Activated B cell treated with CpG ODN at 0.5 μM for 24 hours (primary cell): ENCODE measurements at places on chromosomes 6 and 20. TPM values are rescaled to one million over a fixed set of nuclear protein-coding genes. Genes with fewer than 3 reads are reported as not detected.
A peak's percentile ranks its signal among the peaks of the same experiment; 100 is the strongest.

- H3K27ac ChIP-seq: no peak overlapping the region
- no peaks in the 10 kb centered on the region for H3K4me1 ChIP-seq
- no peak overlapping the region for H3K4me3 ChIP-seq
- H3K27me3 ChIP-seq: no peaks in the 10 kb centered on the region
Observed at GRCh38 chr6:54864272-54864671, 17.7 kb downstream of the FAM83B start.

- H3K27me3 ChIP-seq: no peaks in the 10 kb centered on the region
- H3K4me3 ChIP-seq: no peak overlapping the region
- DNase-seq: no peak
- no peak overlapping the region for H3K27ac ChIP-seq
Observed at GRCh38 chr20:61609461-61609860, 357.4 kb downstream of the CDH4 start.

GRCh38 chr6:112155886-112156285 is 68.5 kb downstream of the FAM229B start:
- peaks cover 10% of the 10 kb centered on the region for H3K27me3 ChIP-seq
- peaks cover 11% of the 10 kb centered on the region for H3K4me1 ChIP-seq
- DNase-seq: no peak
- H3K36me3 ChIP-seq: no peaks in the 10 kb centered on the region
- H3K27ac ChIP-seq: no peak overlapping the region
- H3K4me3 ChIP-seq: no peak overlapping the region

DNA sequence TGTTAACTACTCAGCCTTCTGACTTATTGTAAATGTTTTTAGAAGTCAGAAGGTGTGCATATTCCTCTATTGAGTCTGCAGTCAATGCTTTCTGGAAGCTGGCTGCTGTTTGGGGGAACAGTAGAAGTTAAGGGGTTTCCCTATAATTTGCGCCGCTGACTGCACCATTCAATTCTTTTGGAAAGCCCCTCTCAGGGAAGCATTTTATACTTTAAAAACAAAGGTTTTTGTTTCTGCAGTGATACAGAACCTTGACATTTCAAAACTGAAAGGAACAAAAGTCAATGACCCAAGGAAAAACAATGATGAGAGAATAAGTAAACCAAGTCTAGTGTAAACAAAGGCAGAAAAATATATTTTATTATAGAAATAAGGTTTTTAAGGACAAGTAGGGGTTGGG is 120.8 kb upstream of the TNFAIP3 start:
- no peaks in the 10 kb centered on the region for H3K36me3 ChIP-seq
- peak overlapping the region; percentile 59 for H3K27ac ChIP-seq
- no peaks in the 10 kb centered on the region for H3K27me3 ChIP-seq
- H3K4me3 ChIP-seq: peak overlapping the region; percentile 5
- peaks cover 36% of the 10 kb centered on the region for H3K4me1 ChIP-seq
- DNase-seq: no peak

DNA sequence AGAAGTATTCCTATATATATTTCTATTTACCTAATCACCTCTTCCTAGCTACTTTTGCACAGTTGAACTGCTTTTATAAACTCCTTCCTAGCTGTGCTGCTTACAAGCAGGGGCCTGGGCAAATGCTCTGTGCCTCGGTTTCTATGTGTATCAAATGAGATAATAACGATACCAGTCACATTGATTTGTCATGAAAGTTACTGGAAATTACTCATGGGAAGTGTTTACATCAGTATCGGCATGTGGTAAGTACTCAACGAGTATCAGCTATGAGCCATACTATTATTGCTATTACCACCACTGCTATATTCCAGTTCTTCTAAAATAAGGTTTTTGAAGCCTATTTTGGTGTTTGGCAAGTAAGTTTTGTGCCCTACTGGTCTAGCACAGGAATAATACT is 4.9 kb downstream of the LAMA4 start:
- no peak for DNase-seq
- no peak overlapping the region for H3K27ac ChIP-seq
- peaks cover 29% of the 10 kb centered on the region for H3K27me3 ChIP-seq
- H3K4me1 ChIP-seq: peaks cover 14% of the 10 kb centered on the region
- no peaks in the 10 kb centered on the region for H3K36me3 ChIP-seq

GRCh38 chr6:124027392-124027791 is 223.7 kb downstream of the NKAIN2 start:
- H3K4me1 ChIP-seq: no peaks in the 10 kb centered on the region
- H3K4me3 ChIP-seq: no peak overlapping the region
- no peaks in the 10 kb centered on the region for H3K36me3 ChIP-seq
- H3K27ac ChIP-seq: no peak overlapping the region

Gene RAB32
- total RNA-seq: not detected in 2 replicates

DNA sequence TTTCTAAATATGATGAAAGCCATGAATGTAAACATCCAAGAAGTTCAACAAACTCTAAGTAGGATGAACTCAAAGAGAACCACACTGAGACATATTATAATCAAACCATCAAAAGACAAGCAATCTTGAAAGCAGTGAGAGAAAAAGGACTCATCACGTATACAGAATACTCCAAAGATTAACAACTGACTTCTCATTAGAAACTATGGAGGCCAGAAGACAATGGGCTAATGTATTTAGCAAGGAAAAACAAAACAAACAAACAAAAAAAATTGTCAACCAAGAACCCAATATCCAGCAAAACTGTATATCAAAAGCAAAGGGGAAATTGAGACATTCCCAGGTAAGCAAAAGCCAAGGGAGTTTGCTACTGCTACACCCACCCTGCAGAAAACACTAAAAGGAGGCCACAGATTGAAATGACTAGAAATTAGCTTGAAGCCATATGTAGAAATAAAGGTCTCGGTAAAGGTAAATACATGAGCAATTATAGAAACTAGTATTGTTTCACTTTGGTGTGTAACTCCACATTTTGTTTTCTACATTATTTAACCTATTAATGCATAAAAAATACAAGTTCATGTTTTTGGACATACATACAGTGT is 301.1 kb upstream of the QKI start:
- no peak overlapping the region for H3K4me3 ChIP-seq
- H3K36me3 ChIP-seq: no peaks in the 10 kb centered on the region
- no peaks in the 10 kb centered on the region for H3K27me3 ChIP-seq

- H3K4me3 ChIP-seq: no peak overlapping the region
- no peaks in the 10 kb centered on the region for H3K4me1 ChIP-seq
- no peak for DNase-seq
- H3K27ac ChIP-seq: no peak overlapping the region
- no peaks in the 10 kb centered on the region for H3K36me3 ChIP-seq
Observed at GRCh38 chr6:71855406-71855805, 30.9 kb upstream of the RIMS1 start.

Gene THBS2
- total RNA-seq: not detected in 2 replicates

Gene GJA1
- total RNA-seq: not detected in 2 replicates

DNA sequence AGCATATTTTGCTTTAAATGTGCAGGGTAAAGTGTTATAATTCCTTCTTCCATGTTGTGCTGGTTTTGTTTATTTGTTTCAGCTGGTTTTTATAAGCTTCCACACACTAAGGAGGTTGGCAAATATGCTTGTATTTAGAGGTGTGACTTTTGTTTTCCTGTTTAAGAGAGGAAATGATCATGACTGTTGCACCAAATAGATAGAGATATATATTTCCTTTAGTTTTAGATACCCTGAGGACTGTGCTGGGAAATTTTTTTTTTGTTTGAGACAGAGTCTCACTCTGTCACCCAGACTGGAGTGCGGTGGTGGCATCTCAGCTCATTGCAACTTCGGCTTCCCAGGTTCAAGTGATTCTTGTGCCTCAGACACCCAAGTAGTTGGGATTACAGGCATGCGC is 5.8 kb downstream of the TBPL1 start:
- H3K27ac ChIP-seq: no peak overlapping the region
- peaks cover 79% of the 10 kb centered on the region for H3K4me1 ChIP-seq
- H3K4me3 ChIP-seq: no peak overlapping the region
- H3K36me3 ChIP-seq: peaks cover 2% of the 10 kb centered on the region
- H3K27me3 ChIP-seq: no peaks in the 10 kb centered on the region
- no peak for DNase-seq

DNA sequence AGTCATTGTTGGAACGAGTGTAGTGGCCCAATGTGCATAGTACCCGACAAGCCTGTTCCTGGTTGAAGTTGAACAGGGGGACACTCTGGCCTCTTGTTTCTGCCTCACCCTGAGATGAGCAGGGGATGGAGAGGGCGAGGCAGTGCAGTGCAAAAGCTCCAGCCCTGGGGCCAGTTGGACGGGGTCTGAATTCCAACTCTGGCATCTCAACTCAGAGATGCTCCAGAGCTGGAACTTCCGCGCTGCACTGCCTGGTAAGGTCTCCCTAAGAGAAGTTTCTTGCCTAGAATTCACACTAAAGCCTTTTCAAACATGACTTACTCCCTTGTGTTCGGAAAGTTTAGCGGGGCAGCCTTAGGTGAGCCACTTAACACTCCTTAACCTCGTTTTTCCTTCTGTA is 72.3 kb upstream of the SLC22A1 start:
- no peaks in the 10 kb centered on the region for H3K4me1 ChIP-seq
- H3K4me3 ChIP-seq: no peak overlapping the region
- H3K36me3 ChIP-seq: peaks cover 96% of the 10 kb centered on the region
- DNase-seq: no peak
- H3K27ac ChIP-seq: no peak overlapping the region

Gene SRMS
- 0.16 TPM in 1 of 2 replicates, not detected in the other for total RNA-seq

DNA sequence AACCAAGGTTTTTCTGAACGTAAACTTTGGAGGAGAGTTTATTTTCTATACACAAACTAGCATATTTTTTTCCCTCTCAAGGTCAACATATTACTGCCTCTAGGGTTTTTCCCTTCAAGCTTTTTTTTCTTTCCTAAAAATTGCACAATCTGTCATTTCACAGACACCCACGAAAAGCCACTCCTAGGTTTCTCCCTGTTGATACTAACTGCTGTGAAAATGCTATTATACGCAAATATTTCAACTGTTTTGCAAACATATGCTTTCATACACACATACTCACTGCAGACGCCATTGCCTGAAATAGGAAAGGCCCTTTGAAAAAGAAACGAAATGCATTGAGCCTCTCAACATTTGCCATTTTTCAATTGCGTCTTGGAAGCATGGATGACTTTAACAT is 333.0 kb downstream of the CD83 start:
- peaks cover 6% of the 10 kb centered on the region for H3K36me3 ChIP-seq
- H3K27ac ChIP-seq: no peak overlapping the region
- peaks cover 25% of the 10 kb centered on the region for H3K4me1 ChIP-seq

GRCh38 chr6:128521282-128521632 is 858 bp upstream of the PTPRK start:
- peaks cover 21% of the 10 kb centered on the region for H3K4me1 ChIP-seq
- H3K27me3 ChIP-seq: peaks cover 45% of the 10 kb centered on the region
- peak overlapping the region; percentile 69 for H3K4me3 ChIP-seq
- H3K36me3 ChIP-seq: no peaks in the 10 kb centered on the region
- H3K27ac ChIP-seq: no peak overlapping the region
- no peak for DNase-seq

- no peaks in the 10 kb centered on the region for H3K36me3 ChIP-seq
- no peaks in the 10 kb centered on the region for H3K27me3 ChIP-seq
- DNase-seq: no peak
- no peak overlapping the region for H3K4me3 ChIP-seq
- no peaks in the 10 kb centered on the region for H3K4me1 ChIP-seq
Observed at GRCh38 chr20:60294632-60295031, 336.4 kb downstream of the CDH26 start.

Gene CMTR1
- 59.0 and 65.7 TPM in 2 replicates for total RNA-seq

GRCh38 chr6:82144852-82145340 is 102.6 kb downstream of the IBTK start:
- DNase-seq: no peak
- no peak overlapping the region for H3K27ac ChIP-seq
- H3K4me3 ChIP-seq: no peak overlapping the region

Gene TIAM2
- total RNA-seq: 10.9 and 13.0 TPM in 2 replicates

GRCh38 chr20:46328200-46328882 is 20.0 kb upstream of the CDH22 start:
- H3K36me3 ChIP-seq: no peaks in the 10 kb centered on the region
- H3K27me3 ChIP-seq: peaks cover 33% of the 10 kb centered on the region
- H3K27ac ChIP-seq: no peak overlapping the region
- DNase-seq: no peak
- H3K4me3 ChIP-seq: no peak overlapping the region
- peaks cover 4% of the 10 kb centered on the region for H3K4me1 ChIP-seq

- peaks cover 73% of the 10 kb centered on the region for H3K4me1 ChIP-seq
- no peaks in the 10 kb centered on the region for H3K36me3 ChIP-seq
- H3K4me3 ChIP-seq: no peak overlapping the region
- H3K27ac ChIP-seq: no peak overlapping the region
Observed at GRCh38 chr6:87919416-87919815, 128.2 kb upstream of the SPACA1 start.

DNA sequence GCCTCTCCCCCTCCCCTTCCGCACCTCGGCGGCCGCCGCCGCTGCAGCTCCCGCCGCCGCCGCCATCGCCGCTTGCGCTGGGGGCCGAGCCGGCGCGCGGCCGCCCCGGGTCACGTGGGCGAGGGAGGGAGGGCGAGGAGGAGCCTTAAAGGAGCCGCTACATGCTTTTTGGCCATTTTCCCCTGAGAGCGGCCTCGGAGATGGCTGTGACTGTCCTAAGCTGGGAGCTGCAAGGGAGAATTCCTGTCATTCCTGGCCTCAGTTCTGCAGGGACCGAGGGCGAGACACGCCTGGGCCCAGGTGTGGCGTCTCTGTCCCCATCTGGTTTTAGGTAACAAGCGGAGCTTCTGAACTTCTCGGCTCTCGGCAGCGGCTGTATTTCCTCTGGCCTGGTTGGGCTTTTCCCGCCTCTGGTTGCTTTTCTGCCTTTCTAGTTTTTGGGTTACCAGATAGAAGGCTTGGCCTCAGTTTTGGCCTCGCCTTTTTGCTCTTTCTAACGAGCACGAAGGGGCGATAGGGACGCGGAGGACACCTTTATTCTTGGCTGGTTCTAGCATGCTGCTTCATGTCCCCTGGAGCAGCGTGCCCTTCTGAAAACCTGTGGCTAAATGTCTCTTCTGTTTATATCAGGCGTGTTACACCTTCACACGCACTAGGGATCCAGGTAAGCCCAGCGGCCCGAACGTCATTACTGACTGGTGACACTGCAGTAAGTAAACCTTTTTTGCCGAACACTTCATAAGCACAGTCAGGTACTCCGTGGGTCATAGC is at the start of gene EHMT2:
Gene EHMT2 (minus strand): TSS at position 87 of the 771 bp plus-strand sequence. CDS start 21 bp downstream, at position 66.
- peaks cover 32% of the 10 kb centered on the region for H3K4me1 ChIP-seq
- peak within 1 kb of the TSS; percentile 94 for H3K27ac ChIP-seq
- H3K36me3 ChIP-seq: peaks cover 29% of the 10 kb centered on the region
- no peaks in the 10 kb centered on the region for H3K27me3 ChIP-seq

- H3K36me3 ChIP-seq: peaks cover 27% of the 10 kb centered on the region
- H3K4me1 ChIP-seq: no peaks in the 10 kb centered on the region
- DNase-seq: no peak
- no peaks in the 10 kb centered on the region for H3K27me3 ChIP-seq
- H3K4me3 ChIP-seq: no peak overlapping the region
- H3K27ac ChIP-seq: no peak overlapping the region
Observed at GRCh38 chr6:149657441-149657840, 8.9 kb upstream of the KATNA1 start.

Gene CENPW
- total RNA-seq: 4.4 and 5.2 TPM in 2 replicates

DNA sequence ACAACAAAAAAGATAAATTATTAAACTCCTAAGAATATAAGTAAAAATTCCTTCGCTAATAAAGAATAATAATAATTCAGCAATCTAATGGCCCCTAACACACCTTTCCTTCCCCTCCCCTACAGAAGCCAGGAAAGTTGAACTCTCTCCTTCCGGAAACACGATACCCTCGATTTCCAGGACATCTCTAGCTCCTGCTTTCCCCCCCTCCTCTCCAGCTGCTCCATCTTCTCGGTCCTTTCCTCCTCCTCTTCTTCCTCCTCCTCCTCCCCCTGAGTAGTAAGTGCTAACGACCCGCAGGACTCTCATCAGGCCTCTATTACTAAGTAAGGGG is 603 bp downstream of the TASP1 start:
- H3K27me3 ChIP-seq: peaks cover 14% of the 10 kb centered on the region
- no peak for DNase-seq
- peaks cover 14% of the 10 kb centered on the region for H3K4me1 ChIP-seq
- H3K4me3 ChIP-seq: peak overlapping the region; percentile 90
